ENCODE measurements at places on chromosomes 16 and 17. TPM values are rescaled to one million over a fixed set of nuclear protein-coding genes. Genes with fewer than 3 reads are reported as not detected.

DNA sequence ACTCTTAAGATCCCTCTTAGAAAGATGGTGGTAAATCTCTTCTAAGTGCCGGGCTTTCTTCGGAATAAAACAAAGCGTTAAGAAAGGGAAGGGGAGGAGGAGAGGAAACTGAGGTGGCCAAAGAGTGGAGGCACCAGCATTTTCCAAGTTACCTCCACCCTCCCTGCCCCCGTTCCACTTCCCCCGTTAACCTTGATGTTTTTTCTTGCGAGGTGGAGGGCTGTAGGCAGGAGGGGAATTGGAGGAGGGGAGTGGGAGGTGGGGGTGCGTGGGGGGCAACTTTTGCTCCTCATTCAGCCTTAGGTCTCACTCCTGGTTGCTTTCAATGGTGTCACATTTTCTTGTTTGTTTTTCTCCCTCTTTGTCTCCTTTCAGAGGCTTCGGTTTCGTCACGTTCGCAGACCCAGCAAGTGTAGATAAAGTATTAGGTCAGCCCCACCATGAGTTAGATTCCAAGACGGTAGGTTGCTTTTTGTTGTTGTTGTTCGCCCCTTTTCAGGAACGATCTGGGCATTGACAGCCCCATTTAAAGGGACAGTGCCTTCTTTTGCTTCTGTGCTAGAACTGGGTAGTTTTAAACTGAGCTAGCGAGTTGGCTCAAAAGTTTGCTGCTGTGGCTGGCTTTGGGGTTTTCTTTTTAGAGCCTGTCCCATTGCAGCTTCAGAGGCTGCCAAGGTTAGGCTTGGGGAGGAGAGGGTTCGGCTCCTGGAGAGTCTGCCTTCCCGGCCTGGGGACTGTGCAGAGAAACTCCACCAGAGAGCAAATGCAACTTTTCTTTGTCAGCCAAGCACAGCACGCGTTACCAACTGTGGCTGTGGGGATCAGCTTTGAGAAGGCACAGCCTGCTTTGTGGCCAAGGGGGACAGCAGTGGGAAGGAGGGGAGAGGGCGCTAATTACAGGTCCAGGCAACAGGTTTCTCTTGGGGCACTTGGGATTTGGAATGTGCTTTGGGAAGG, 1.9 kb downstream of the MSI2 start:
- no peak for DNase-seq

DNA sequence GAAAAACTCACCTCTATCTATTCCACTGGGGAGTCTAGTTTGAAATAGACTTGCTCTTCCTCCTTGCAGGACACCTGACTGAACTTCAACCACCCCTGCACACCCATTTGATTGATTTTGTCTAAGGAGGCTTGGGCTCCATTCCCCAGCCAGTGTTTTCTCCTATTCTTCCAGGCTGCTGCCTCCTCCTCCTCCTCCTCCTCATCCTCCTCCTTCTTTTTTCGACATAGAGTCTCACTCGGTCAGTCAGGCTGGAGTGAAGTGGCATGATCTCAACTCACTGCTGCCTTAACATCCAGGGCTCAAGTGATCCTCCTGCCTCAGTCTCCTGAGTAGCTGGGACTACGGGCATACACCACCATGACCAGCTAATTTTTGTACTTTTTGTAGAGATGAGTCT, 1.8 kb upstream of the DLX4 start:
- DNase-seq = no peak

- DNase-seq = no peak
Observed at GRCh38 chr17:60661489-60661888, 16.2 kb upstream of the BCAS3 start.

DNA sequence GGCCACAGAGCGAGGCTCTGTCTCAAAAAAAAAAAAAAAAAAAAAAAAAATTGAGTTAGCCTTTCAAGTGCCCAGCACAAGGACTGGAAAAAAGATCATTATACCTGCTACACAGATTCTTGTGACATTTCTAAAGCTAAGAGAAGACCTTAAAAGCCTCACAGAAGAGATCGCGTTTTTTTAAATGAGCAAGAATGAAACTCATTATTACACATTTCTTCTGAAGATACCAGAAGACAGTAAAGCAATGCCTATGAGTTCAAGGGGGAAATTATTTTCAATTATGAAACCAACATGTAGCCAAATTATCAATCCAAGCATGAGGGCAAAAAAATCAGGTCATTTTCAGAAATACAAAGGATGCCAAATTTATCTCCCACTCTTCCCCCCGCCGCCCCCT, 56.8 kb downstream of the MED13 start:
- DNase-seq = no peak

CD300E gene
- total RNA-seq = 7.3 TPM

CBFA2T3 gene
- total RNA-seq = 8.5 TPM

MYO15B gene
- total RNA-seq = 110 TPM

Data from mesenteric fat pad (tissue), 1 donor.